ENCODE measurements at places on chromosomes 4 and X.

GRCh38 chr4:48129307-48130014, 4.6 kb downstream of the TXK start:
- peak; percentile 31 for DNase-seq
- H3K36me3 ChIP-seq = no peaks in the 10 kb centered on the region
- no peak overlapping the region for H3K4me3 ChIP-seq
- no peaks in the 10 kb centered on the region for H3K4me1 ChIP-seq
- no peak overlapping the region for H3K27ac ChIP-seq

GRCh38 chr4:56301997-56302496, 85.2 kb downstream of the AASDH start:
- H3K27ac ChIP-seq = no peak overlapping the region
- no peaks in the 10 kb centered on the region for H3K4me1 ChIP-seq
- no peaks in the 10 kb centered on the region for H3K27me3 ChIP-seq

DNA sequence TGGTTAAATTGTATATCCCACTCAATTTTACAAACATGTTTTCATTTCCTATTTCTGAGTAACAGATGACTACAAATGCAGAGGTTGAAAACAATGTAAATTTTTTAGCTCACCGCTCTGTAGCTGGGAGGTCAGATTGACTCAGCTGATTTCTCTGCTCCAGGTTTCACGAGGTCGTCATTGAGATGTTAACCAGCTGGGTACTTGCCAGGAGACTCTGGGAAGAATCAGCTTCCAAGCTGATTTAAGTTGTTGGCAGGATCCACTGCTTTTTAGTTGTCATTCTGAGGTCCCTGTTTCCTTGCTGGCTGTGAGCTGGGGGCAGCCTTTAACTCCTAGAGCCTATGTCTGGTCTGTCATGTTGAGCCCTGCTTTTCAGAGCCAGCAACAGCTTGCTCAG, 864.3 kb upstream of the AGA start:
- H3K27me3 ChIP-seq = no peaks in the 10 kb centered on the region
- no peak for DNase-seq
- no peak overlapping the region for H3K27ac ChIP-seq
- no peaks in the 10 kb centered on the region for H3K36me3 ChIP-seq

DNA sequence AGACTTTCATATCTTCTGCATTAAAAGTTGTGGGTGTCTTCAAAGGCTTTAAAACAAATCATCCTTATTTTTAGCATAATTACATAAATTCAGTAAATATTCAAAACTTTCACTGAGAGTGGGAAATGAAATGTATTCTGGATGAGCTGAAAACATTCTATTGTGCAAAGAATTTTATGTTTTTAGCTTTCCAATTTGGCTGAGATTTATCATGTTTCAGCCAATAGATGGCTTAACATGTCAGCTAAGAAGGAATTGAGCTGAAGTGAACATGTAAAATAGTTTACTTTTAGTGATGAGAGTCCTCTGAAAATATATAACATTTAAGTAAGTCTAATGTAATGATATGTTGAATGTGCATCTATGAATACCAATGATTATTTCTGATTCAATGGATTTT, 213.5 kb upstream of the GIMD1 start:
- no peak overlapping the region for H3K4me3 ChIP-seq
- no peak for DNase-seq
- H3K36me3 ChIP-seq = no peaks in the 10 kb centered on the region
- no peaks in the 10 kb centered on the region for H3K4me1 ChIP-seq

All from colonic mucosa (tissue), 4 donors.